ENCODE measurements at places on chromosomes 7 and 10.

- no peak for DNase-seq
Measured at GRCh38 chr10:80542053-80542452, 4.4 kb downstream of the SH2D4B start.

DNA sequence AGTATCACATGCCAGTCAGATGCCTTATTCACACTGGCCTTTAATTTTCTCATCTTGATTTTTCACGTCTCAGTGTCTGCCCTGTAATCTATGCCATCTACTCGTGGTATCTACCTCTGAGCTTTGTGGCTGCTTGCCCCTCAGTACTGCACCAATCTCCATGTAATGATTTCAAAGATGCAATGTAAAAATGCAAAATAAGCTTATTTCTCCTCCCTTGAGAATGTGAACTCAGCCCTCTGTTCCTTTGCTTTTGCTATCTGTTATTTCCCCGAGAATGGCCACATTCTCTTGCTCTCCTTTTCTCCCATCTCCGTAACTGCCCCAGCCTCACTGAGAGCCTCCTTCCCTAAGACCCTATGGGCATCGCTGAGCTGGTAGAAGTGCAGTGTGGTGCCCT lies 317.5 kb downstream of the SFMBT2 start:
- DNase-seq, result no peak

GRCh38 chr7:71633551-71634008 lies 501.6 kb downstream of the GALNT17 start:
- no peak for DNase-seq

- DNase-seq, result no peak
Measured at GRCh38 chr7:24763303-24763901, 6.1 kb upstream of the GSDME start.

DNA sequence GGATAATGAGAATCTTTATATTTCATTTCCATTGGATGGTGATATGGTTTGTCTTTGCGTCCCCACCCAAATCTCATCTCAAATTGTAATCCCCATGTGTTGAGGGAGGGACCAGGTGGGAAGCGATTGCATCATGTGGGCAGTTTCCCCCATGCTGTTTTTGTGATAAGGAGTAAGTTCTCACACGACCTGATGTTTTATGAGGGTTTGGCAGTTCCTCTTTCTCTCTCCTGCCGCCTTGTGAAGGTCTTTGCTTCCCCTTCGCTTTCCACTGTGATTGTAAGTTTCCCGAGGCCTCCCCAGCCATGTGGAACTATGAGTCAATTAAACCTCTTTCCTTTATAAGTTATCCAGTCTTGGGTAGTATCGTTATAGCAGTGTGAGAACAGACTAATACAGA lies 59.4 kb downstream of the MTPN start:
- no peak for DNase-seq

DNA sequence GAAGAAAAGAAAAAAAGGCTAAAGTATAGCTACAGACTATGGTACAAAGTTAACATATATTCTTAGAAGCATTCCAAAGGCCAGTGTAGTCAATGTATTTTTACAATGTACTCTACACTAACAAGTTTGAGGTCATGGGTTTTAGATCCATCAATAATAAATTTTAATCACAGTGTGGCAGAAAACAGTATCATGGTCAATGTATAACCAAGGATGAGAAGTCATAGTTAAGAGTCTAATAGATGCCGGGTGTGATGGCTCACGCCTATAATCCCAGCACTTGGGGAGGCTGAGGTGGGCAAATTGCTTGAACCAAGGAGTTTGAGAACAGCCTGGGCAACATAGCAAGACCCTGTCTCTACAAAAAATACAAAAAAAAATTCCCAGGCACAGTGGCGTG lies 53.1 kb downstream of the SLC16A12 start:
- no peak for DNase-seq

DNA sequence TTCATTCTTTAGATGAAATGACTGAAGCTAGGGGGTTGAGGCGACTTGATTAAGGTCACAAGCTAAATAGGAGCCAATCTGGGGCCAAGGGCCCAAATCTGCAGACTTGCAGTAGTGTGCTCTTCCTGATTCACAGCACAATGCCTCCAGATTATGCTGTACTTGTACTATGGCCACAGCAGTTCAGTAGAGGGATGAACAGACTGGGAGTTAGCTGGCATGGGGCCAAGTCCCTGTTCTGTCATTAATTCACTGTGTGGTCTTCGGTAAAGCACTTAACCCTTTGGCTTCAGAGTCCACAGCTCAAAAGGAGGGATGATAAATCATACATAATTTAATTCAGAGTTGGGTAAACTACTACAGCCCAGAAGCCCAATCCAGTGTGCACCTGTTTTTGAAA lies 196.8 kb downstream of the XPNPEP1 start:
- no peak for DNase-seq

GRCh38 chr10:90504172-90504571 lies 353.7 kb downstream of the HTR7 start:
- no peak for DNase-seq

GRCh38 chr10:53702489-53702888 lies 929.9 kb upstream of the MBL2 start:
- no peak for DNase-seq

DNA sequence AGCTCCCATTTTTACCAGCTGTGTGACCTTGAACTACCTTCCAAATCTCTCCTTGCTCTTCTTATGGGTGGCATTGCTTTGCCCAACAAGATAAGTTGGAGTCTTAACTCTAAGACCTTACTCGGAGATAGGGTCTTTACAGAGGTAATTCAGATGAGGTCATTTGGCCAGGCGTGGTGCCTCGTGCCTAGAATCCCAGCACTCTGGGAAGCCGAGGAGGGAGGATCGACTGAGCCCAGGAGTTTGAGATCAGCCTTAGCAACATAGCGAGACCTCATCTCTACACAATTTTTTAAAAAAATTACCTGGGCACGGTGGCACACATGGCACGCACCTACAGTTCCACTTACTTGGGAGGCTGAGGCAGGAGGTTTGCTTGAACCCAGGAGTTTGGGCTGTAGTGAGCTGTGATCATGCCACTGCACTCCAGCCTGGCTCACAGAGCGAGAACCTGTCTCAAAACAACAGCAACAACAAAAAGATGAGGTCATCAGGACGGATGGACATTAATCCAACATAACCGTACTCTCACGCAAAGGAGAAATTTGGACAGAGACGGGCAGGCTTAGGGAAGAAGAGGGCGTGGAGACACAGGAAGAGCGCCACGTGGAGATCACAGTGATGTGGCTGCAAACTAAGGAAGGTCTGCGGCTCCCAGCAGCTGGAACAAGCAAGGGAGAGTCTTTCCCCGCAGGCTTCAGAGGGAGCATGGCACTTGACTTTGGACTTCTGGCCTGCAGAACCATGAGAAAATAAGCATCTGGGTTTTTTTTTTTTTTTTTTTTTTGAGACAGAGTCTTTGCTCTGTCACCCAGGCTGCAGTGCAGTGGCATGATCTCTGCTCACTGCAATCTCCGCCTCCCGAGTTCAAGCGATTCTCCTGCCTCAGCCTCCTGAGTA lies 122.3 kb upstream of the CARD11 start:
- no peak for DNase-seq

- no peak for DNase-seq
Measured at GRCh38 chr7:74226633-74227032, 16.8 kb downstream of the LAT2 start.

- no peak for DNase-seq
Measured at GRCh38 chr7:33578166-33578565, 327.2 kb upstream of the BMPER start.

DNA sequence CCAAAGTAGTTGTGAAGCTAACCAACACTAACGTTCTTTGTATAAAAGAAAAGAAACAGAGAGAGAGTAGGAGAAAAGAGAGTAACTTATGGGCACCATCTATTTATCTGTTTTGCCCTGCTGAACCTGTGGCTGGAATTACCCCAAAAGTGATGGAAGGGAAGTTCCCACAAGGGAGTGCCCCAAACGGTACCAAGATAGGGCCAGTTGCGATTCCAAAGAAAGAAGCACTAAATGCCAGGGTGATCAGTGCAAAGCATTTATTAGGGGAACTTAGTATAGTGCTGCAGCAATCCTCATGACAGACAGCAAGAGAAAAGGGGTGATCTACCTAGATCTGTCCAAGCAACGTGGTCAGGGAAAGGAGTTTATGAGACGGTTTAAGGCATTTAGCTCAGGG lies 190.2 kb downstream of the SORCS3 start:
- DNase-seq, result no peak

- DNase-seq, result no peak
Measured at GRCh38 chr7:98869027-98869596, 702 bp downstream of the TMEM130 start.

GRCh38 chr10:33875924-33876583 lies 541.6 kb upstream of the NRP1 start:
- DNase-seq, result no peak

- no peak for DNase-seq
Measured at GRCh38 chr7:100372256-100372655, 1.0 kb upstream of the PILRA start.

GRCh38 chr10:131034451-131034850 lies 277.1 kb downstream of the TCERG1L start:
- no peak for DNase-seq

DNA sequence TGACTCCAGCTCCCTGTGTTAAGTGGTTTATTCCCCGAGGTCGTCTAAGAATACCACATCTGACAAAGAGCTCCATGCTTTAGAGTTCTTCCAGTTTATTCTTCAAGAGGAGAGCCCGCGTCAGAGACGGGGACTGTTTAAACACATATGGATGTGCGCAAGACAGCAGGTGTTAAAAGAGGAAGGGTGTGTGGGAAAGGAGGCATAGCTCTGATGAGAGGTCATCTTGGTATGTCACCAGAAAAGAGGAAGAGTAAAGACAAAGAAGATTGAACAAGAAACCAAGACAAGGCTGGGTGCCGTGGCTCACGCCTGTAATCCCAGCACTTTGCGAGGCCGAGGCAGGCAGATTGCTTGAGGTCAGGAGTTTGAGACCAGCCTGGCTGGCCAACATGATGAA lies 258.7 kb downstream of the CCDC3 start:
- DNase-seq, result no peak
